Thyroid gland (tissue), 4 donors: ENCODE measurements at places on chromosomes 4 and X.
A peak's percentile ranks its signal among the peaks of the same experiment; 100 is the strongest.

DNA sequence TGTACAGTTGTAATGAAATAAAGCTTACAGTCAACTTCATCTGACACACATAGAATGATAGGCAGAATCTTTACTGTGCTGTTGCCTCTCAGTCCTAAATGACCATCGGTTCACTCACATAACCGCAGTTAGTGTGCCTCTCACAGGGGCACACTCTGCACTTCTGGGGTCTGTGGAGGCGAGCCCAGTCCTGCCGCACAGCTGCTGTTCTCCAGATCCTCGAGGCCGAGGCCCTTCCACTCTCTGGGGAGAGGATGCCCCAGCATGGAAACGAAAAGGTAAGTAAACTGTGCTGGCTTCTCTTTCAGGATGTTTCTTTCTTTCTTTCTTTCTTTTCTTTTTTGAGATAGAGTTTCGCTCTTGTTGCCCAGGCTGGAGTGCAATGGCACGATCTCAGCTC, 88.0 kb downstream of the DCTD start:
- H3K4me3 ChIP-seq: no peak overlapping the region
- H3K36me3 ChIP-seq: no peaks in the 10 kb centered on the region
- no peaks in the 10 kb centered on the region for H3K27me3 ChIP-seq
- H3K4me1 ChIP-seq: peaks cover 2% of the 10 kb centered on the region
- no peak overlapping the region for H3K27ac ChIP-seq

DNA sequence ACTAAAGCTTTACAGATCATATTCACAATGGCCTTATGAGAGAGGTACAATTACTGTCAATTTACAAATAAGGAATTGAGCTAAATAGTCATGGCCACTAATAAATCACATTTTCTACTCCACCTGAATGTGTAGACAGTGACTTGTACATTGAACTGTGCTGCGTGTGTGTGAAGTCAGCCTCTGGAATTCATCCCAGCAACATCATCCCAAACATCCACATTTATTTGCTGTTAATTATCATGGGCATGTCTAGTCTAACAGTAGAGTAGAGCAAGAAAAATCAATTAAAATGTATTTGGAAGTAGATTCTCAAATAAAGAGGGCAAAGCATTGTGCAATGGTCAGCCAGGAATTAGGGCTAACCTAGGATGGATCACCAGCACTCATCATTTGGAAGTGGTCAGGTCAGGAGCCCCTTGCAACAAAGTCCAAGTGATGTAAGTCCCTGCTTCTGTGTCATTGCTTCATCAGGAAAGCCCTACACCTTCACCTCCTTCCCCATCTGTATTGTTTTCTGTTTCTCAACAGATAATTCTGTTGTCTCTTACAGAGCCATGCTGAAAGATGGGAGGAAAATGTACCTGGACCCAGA, 4.8 kb upstream of the PF4V1 start:
- H3K4me3 ChIP-seq: no peak overlapping the region
- H3K27me3 ChIP-seq: no peaks in the 10 kb centered on the region
- no peaks in the 10 kb centered on the region for H3K4me1 ChIP-seq

DNA sequence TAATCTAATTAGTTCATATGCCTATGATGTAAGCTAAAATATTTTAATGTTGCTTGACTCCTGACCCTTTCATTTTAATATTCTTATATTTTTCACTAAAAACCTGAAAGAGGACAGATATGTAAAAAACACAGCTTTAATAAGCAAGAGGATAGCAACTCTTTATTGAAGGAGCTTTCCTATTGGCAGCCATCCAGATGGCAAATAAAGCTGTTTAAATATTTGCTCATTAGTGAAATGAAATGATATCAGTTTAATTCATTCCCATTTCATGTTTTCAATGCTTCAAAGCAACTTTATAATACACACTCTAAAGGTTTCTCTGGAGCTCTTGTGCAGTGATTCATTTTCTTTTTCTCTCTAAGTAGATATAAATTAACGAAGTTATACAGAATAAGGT, 473.4 kb downstream of the PCDH7 start:
- H3K27me3 ChIP-seq: no peaks in the 10 kb centered on the region
- H3K4me1 ChIP-seq: no peaks in the 10 kb centered on the region
- H3K36me3 ChIP-seq: no peaks in the 10 kb centered on the region
- no peak overlapping the region for H3K27ac ChIP-seq

- no peaks in the 10 kb centered on the region for H3K27me3 ChIP-seq
- H3K27ac ChIP-seq: peak overlapping the region; percentile 93
- H3K4me3 ChIP-seq: peak overlapping the region; percentile 47
- H3K4me1 ChIP-seq: peaks cover 8% of the 10 kb centered on the region
- DNase-seq: no peak
- H3K36me3 ChIP-seq: no peaks in the 10 kb centered on the region
Observed at GRCh38 chr4:83010111-83010521, 507 bp downstream of the LIN54 start.

GRCh38 chr4:37968747-37969146, 8.5 kb downstream of the PTTG2 start:
- H3K27me3 ChIP-seq: no peaks in the 10 kb centered on the region
- H3K4me1 ChIP-seq: peaks cover 36% of the 10 kb centered on the region
- no peak overlapping the region for H3K4me3 ChIP-seq
- H3K36me3 ChIP-seq: no peaks in the 10 kb centered on the region
- DNase-seq: no peak

GRCh38 chr4:185317880-185318279, 77.8 kb downstream of the LRP2BP start:
- DNase-seq: no peak
- no peak overlapping the region for H3K4me3 ChIP-seq
- H3K27ac ChIP-seq: no peak overlapping the region
- H3K4me1 ChIP-seq: no peaks in the 10 kb centered on the region

- no peaks in the 10 kb centered on the region for H3K27me3 ChIP-seq
- no peaks in the 10 kb centered on the region for H3K4me1 ChIP-seq
Observed at GRCh38 chrX:22365460-22365859, 92.7 kb downstream of the CBLL2 start.

DNA sequence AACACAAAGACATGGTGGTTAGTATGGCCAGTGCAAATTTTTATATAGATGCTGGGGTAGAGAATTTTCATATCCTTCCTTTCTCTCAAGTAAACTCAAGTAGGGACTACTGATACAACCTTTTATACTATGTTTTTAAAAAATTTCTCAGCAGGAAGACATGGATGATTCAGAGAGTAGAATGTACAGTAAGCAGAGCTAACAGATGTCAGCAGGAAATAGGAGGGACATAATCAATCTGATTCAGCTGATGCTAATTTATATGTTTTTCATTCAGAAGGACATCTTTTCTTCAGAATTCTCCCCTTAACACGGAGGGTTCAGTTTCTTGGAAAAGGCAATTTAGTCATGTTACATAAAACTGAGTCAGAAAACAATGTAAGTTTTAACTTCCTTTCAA, 95.4 kb downstream of the GRIA2 start:
- no peak overlapping the region for H3K4me3 ChIP-seq
- no peak for DNase-seq
- H3K27ac ChIP-seq: no peak overlapping the region
- no peaks in the 10 kb centered on the region for H3K27me3 ChIP-seq
- no peaks in the 10 kb centered on the region for H3K36me3 ChIP-seq
